Hematopoietic multipotent progenitor cell treated with erythropoietin and hydrocortisone succinate and interleukin-3 and kit ligand, for 4 days (in vitro differentiated cells): ENCODE measurements at places on chromosomes 4 and X.

DNA sequence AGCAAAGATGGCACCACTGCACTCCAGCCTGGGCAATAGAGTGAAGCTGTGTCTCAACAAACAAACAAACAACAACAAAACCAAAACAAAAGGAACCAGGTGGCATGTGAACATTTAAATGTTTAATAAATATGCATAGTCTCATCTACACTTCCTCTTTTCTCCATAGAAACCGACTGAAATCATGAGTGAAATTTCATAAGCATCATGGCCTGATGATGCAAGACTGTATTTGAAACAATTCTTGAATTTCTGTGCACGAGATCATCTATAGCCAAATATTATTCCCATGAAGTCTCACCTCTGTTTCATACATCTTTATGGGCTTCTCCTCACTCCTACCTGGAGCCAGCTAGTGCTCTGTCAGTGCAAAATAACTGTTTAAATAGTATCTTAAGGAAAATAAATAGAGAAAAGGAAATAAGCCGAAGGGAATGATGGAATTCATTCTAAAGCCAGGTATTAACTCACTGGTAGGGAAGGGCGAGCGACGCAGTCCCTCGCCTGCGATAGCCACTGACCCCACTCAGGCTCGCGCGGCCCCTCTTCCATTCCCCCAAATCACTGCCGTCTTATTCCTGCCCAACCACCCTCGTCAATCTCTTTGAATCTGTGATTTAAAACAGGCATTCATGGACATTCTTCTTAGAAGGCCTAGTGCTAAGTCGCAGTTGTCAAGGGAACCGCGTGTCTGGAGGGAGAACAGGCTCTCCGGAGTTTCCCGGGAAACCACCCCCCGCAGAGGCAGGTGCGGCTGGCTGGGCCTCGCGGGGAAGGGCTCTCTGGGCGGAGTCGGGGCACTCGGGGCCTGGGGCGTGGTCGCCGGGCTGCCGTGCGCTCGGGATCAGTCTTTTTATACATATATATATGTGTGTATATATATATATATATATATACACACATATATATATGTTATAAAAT is 52.4 kb upstream of the TRIM2 start:
- DNase-seq: peak; percentile 78

GRCh38 chr4:110815950-110816349 is 193.1 kb upstream of the PITX2 start:
- no peak for DNase-seq

GRCh38 chr4:4990857-4991540 is 28.3 kb downstream of the CYTL1 start:
- peak; percentile 57 for DNase-seq

- no peak for DNase-seq
These were observed 37.1 kb downstream of the SLC39A8 start for GRCh38 chr4:102308032-102308799.

- peak; percentile 40 for DNase-seq
These were observed 48.6 kb upstream of the AP1S2 start for GRCh38 chrX:15903186-15903681.

DNA sequence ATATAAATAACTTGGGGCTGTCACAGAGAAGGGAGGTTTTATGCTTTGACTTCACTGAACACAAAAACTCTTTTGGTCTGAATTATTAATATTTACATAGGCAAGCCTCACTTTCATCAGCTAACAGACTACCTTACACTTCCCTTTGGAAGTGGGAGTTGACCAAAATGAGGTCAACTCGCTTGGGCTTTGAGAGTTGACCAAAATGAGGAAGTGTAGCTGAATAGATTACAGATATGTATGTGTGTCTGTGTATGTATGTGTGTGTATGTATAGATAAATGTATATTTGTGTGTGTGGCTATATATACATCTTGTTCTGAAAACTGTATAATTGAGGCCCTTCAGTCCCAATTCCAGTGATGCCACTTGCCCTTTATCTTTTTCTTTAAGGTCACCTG is 113.3 kb upstream of the IL13RA1 start:
- peak; percentile 77 for DNase-seq

GRCh38 chr4:66252291-66252690 is 582.0 kb upstream of the EPHA5 start:
- DNase-seq: peak; percentile 4

DNA sequence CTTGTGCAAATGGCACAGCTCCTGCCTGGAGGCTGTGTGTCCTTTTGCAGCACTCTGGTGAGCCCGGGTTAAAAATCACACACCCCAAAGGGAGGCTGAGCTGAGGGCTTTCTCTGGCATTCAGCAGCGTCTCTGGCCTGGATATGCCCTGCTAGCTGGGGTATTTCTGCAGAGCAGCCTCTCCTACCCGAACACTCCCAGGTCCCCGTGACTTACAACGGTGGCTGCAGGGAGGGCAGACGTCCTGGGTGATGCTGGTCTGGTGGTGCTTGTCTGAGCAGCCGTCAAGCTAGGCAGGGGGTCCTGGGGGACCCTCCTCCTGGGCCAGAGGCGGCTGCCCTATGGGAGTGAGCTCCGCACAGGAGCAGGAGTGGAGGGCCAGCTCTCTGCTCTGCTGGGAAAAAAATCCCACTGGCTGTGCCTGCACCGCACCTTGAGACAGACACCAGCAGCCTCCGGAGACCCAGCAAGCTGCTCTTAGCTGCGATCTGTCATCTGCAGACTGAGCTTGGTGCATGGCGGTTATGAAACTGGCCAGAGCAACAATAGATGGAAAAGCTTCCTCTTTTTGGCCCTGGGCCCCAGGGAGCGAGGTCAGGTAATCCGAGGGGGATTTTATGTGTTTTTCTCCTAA is 41.3 kb upstream of the ASMTL start:
- peak; percentile 80 for DNase-seq

GRCh38 chr4:76002176-76002575 is 5.1 kb downstream of the CXCL9 start:
- DNase-seq: peak; percentile 21

DNA sequence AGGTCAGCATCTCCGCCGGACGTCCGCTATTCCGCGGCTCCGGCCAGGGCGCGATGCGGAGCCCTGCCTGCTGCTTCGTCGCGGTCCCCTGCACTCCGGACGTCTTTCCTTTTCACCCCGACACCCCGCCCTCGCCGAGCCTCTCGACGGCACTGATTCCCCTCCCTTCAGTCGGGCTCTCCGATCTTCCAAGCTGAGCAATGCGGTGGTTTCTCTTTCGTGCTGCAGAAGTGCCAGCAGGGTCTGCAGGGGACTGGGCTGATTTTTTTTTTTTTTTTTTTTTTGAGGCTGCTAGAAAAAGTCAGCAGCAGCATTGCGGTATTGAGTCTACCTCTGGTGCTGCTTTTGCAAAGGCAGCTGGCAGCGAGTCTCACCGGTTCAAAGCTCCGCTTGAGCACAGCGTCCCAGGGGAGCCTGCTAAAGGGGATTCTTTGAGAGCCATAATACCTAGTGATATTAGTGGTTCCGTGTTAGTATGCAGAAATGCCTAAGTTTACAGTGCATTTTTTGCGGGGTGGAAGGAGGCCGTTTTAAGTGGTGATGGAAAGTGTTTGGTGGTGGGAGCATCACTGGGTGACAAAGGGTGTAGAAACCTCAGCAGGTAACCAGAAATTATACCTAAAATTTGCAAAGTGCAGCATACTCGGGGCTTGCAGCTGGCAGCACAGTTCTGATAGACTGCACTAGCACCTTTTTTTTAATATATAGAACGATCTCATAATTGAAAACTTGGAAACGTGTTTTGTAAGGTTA is 969 bp downstream of the STIM2 start:
- peak; percentile 84 for DNase-seq

GRCh38 chr4:99221980-99222379 is 2.9 kb upstream of the ADH6 start:
- no peak for DNase-seq

DNA sequence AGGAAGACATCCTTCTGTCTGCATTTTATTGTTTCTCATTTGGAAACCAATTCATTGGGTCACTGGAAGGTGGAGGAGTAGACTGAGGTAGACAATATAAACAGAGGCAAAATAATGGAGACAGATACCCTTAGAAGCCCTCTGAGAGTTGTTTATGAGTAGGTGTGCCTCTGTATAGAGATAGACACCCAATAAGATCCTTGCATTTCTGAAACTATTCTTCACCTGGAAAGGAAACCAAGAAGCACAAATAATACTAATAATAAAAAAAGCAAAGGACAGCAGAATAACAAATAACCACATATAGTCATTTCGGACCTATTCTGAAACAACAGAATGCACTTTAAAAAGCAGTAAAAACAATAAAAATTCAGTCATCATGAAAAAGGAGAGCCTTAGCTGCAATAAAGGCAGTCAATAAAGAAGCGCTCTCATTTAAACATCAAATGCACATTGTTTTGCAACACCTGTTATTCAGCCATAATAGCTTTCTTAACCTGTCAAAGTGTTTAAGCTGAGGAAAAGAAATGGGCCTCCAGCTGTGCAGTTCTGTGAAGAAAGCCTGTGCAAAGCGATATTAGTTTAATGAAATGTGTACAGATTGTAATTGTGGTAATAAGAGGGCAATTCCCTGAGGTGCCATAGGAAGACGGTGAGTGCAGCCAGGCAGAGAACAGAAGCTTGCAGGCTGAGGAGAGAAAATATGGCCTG is 904.2 kb downstream of the STPG2 start:
- DNase-seq: no peak

GRCh38 chr4:4856071-4857000 is 3.1 kb upstream of the MSX1 start:
- DNase-seq: peak; percentile 92

DNA sequence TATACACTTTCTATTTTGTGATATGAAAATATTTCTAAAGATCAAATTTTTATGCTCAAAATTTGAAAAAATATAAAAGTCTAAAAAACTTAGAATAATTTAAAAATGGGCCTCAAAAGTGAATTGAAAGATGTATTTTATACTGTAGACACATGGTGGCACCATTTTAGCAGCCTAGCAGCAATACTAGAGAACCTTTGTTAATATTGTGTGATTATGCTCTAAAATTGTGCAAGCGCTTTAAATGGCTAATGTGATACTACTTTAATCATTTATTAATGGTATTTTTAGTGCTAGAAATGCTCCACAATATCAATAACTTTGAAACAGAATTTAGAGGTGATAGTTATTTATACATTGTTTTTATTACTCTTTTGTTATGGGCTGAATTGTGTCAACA is 3.7 kb upstream of the GUF1 start:
- peak; percentile 61 for DNase-seq

DNA sequence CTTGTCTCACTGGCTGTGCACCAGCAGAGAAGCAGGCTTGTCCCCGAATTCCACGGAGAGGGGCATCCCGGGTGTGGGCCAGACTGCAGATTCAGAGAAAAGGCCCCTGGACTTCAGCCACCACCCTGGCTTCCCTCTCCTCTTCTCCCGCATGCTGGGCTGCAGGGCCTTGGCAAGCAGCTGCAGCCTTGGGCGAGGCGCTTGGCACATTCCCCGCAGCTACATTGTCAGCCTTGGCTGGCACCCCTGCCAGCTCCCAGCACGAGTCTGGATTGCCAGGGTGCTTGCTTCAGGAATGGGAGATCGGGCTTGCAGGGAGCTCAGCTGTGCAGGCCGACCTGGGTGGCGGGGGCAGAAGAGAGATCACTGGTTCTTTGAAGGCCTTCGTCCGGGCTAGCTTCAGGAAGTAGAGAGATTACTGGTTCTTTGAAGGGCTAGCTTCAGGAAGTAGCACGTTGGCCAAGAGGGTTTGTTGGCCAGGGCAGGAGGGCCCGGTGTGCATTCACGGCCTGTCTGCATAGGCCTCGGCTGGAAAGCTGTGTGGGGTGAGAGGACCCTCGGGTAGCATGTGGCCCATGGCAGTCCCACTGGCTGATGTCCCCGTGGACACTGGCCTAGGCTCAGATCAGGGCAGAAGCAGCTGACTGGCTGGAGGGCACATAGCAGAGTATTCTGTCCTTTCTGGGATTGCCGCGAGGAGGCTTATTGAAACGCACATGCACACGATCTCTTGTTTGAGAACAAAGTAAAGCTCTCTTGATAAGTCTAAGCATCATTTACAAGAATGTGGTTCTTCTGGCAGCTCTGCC is 2.7 kb downstream of the ABCD1 start:
- DNase-seq: peak; percentile 26

- DNase-seq: no peak
These were observed 73.3 kb downstream of the KLHL8 start for GRCh38 chr4:87147116-87147515.

DNA sequence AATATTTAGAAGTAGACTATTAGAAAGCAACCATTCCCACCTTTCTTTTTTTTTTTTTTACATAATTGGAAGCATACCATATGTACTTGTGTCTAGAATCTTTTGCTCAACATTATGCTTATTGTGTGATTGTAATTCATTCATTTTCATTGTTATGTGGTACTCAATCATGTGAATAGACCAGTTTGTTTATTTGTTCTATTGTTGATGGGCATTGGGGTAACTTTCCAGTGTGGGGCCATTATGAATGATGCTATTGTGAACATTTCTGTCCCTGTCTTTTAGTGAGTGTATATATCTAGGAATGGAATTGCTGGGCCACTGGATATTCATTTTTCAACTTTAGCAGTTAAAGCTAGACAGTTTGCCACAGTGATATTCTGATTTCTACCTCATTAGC is 62.5 kb upstream of the MCUB start:
- DNase-seq: no peak

DNA sequence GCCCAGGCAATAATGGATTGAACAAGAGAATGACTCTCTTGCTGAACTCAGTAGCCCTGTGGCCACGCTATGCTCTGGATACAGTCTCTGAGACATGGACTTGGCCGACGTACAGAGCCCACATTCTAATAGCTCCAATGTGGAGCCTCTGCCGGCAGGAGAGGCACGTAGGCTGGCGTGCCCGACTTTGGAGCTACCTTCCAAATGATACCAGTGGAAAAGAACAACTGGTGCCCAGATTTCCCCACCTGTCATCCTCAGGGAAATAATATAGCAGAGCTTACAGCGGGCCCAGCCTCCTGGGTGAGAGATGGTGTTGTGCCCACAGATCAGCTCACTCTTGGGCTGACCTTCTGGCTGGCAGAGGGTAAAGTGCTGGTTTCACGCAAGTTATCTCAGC is 10.6 kb downstream of the NDP start:
- DNase-seq: no peak

- DNase-seq: no peak
These were observed 40.4 kb upstream of the PCDH18 start for GRCh38 chr4:137572647-137573046.

DNA sequence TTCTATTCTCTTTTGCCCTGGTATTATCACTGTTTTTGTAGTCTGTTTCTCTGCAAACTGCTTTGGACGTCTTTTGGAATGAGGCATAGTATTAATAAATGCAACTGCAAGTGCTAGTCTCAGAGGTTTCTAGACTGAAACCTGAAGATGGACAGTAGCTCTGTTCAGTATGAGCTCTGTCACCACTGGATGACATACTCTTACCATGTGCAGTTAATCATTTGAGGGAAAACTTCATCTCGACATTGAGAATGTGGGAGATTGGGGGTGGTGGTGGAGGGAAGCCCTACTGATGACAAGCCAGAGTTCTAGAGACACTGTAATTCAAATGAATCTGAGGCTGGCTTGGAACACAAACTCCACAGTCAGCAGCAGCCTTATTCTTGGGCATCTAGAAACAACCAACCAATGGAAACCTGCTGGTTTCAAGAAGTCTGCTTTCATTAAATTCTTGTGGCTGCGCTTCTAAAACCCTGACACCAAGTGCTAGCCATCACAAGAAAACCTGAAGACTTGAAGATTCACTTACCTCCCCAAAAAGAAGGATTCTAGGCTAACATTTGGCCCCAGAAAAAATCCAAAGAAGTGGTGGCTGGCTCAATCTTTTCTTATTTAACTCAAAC is 161.7 kb downstream of the RASL11B start:
- no peak for DNase-seq
